Activated CD8-positive, alpha-beta memory T cell treated with anti-CD3 and anti-CD28 coated beads, Interleukin-2, amount 10 ng/mL, durations not matched to agents 7 days and 5 days (primary cell): ENCODE measurements at places on chromosomes 12 and 14.

GRCh38 chr12:27094726-27095125 is 12.3 kb upstream of the C12orf71 start:
- DNase-seq, result no peak

GRCh38 chr12:806200-806791 is 53.9 kb downstream of the WNK1 start:
- no peak for DNase-seq

DNA sequence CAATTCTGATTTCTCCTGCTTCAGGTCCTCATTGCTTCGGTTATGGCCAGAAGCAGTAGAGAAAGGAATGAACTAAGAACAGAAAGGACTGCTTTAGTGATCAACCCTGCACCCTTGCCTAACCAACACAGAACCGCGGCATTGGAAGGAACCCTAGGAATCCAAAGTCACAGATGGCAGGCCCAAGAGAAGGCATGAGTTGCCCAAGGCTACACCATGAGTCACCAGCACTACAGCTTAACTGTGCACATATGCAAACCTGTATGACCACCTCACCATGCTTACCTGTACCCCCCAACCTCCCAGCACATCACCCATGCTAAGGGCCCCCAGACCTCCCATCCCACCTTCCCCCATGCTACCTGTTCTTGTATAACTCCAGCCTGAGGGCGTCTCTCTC is 25.9 kb upstream of the BLTP3B start:
- DNase-seq, result no peak

DNA sequence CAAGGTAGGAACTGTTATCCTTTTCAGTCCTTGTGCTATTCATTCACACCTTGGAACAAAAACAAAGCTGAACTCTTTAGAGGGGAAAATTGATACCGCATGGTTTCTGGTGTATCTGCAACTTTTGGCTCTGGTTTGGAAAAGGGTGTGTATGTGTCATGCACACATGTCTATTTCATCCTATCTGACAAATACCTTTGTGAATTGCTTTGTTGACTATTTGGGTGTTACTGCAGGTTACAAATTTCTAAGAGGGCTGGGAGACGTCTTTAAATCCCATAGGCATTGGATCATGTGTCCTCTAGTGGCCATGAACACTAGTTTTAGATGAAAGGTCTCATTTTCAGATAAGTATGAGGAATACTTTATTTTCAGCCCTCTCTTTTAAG is 59.9 kb upstream of the IFNG-AS1 start:
- DNase-seq, result no peak

- DNase-seq, result no peak
Observed at GRCh38 chr14:86481104-86481503, 951.2 kb downstream of the FLRT2 start.

GRCh38 chr14:55073856-55074255 is 22.4 kb downstream of the MAPK1IP1L start:
- no peak for DNase-seq

GRCh38 chr12:109617491-109617890 is 43.9 kb downstream of the MVK start:
- no peak for DNase-seq

DNA sequence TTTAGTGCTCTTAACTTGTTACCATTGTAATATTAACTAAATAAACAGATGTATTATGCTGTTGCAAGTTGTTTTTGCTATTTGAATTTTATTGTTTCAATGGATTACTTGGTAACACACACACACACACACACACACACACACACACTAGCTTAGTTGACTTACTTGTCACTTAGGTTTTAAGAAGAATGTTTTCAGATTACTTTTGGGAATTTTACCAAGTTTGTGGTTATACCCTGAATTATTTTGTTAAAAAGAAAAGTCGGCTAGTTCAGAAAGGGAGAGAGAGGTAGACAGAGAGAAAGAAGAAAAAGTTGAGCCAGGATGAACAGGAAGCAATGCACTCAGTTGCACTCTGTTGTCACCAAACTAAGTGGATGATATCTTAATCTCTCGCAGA is 5.3 kb downstream of the SSTR1 start:
- DNase-seq, result no peak

- no peak for DNase-seq
Observed at GRCh38 chr12:93868771-93869170, 191.6 kb downstream of the CRADD start.

DNA sequence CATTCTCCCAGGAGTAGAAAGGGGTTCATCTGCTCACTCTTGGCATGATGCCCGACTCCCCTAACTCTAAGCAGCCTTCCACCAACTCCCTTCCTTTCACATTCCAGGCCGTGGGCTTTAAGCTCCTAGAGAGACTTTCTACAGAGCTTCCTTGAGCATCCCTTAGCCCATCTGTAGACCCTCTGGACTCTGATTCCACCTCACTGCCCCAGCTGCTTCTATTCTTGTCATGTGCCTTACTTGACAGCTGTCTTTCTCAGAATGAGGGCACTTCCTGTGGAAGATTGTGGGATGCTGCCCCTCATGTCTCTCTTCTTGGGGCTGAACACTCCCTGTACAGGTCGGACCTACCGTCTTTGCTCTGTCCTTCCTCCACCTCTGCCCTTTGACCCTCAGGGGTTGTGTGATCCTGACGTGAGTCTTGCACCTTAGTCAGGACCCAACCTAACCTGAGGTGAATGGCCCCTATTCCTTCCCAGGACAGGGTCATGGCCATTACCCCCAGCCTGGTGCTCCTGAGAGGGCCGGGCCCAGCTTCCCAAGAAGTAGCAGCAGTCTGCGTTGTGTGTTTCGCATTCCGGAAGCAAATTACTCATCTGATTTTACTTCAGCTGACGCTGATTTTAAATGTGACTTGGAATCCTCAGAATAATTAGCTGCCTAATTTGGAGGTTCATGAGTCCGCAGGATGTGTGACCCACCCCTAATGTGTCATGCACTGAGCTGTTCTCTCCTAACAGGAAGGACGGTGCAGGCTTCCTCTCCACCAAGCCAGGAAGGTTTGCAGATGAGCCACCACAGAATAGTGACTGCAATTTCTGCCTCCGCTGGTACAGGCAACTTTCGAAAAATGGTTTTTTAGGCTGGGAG is 2.7 kb upstream of the GALNT6 start:
- peak; percentile 85 for DNase-seq

GRCh38 chr14:75044752-75045151 is 6.5 kb downstream of the MLH3 start:
- no peak for DNase-seq

- no peak for DNase-seq
Observed at GRCh38 chr14:50031602-50032313, 84.6 kb downstream of the VCPKMT start.

DNA sequence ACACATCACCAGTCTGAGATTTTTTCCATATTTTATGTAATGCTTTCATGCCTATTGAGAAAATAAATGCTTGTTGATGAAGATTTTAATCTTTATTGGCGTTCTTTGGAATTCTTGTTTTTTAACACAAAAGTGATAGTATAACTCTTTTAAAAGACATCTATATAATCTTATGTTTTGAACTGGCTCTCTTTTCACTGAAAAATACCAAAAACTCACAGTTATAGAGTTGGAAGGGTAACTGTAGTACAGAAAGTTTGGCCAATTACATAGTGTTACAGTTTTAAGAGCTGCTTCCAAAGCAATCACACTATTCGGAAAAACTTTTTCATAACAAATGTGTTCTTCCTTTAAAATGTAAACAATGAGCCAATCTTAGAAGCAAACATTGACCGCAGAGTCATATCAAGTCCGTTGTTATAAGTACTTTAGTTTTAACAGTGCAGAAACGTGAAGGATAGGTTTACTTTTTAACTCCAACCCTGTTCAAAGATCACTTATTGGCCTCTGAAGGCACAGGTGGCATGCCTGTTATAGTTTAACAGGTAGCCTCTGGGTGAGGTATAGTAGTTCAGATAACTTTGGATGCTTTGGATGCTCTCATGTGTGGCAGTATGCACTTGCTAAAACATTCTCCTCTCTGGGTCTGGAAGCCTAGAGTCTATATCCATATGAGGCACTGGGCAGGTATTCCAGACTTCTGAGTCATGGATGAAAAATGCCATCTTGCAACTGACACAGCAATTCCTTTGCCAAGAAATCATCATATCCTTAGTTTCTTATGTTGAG is 12.1 kb upstream of the NTN4 start:
- DNase-seq, result no peak

DNA sequence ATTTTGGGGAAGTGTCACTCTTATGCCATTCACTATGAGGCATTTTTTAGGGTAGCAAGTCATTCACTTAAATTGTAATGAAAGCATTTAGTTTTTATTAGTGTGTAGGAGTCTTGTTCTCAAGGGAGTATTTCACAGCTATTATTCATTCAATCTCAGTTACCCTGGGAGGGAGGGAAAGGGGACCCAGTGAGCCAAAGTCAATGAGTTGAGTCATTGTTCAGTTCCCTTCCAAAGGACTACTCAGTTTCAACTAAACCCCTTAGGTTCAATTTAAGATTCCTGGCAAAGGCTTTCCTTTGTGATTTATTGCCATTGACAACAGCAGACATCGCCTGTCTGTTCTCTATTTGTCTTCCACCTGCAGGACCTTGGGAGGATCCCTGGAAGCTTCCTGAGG is 29.3 kb upstream of the RASSF8 start:
- no peak for DNase-seq

DNA sequence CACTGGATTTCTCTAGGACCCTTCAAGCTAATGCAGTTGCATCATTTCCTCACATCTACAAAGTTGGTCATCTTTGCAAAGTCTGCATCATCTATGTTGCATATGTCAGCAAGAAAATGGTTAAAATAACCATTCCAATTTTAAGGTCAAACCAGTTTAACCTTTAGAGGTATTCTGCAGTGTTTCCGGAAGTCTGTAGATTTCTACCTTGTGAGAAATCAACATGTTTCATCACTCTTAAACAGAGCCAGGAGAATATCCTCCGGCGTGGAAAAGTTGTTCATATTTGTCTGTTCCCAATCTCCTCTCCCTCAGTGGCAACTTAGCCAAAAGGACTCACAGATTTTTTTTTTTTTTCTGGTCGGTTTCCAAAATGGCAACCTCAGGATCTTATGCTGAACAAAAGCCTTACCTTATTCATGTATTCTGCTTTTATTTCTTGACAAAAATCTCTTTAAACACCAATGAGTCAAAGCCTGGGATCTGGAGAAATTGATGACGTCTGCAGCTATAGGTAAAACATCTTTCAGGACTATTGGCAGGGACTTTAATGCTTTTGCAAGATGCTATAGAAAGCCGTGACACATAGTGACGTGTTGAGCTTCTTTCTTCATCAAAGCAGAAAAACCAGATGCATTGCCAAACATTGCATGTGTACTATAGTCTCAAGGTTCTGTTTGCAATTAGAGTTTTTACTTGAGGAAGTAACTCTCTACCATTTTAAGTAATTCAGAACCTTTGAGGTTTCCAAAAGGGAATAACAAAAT is 16.0 kb upstream of the CDK17 start:
- no peak for DNase-seq

GRCh38 chr12:107782067-107782466 is 7.6 kb downstream of the ASCL4 start:
- no peak for DNase-seq
